ENCODE measurements at places on chromosomes 6 and 20.

DNA sequence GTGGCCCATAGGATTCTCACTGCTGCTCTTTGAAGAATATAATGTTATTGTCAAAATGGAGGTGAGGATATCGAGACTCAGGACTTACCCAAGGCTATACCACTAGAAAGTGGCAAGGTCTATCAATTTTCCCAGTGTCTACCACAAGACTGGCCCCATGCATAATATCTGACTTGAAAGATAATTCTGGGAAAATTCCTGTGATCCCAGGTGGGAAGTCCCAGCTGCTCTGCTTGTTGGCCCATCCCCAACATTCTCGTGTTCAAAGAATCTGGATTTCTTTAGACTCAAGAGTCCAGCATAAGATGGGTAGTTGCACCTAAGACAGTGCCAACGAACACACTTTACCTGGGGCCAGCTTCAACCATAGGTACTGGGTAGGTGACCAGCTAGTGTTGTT is 120.7 kb upstream of the DTNBP1 start:
- no peak for DNase-seq

- DNase-seq: peak; percentile 84
Observed at GRCh38 chr6:1024587-1024986, 287.3 kb upstream of the FOXQ1 start.

DNA sequence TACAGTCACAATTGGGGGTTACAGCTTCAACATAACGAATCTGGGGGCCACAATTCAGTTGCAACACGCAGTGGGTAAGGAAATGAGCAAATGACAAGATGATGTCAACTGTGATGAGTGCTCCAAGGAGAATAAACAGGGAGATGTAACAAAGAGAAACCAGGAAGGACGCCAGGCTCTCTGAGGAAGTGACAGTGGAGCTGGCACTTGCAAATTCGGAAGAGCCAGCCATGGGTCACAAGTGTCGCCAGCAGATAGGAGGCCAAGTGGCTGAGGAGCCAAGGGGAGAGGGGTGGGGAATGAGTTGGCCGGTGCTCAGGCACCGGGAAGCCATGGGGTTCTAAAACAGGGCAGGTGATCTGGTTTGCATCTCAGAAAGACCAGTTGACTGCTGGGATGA is 136.4 kb downstream of the EYA2 start:
- peak; percentile 23 for DNase-seq

GRCh38 chr6:166573511-166574216 is 12.8 kb downstream of the RAMACL start:
- DNase-seq: no peak

GRCh38 chr6:93447874-93448273 is 28.5 kb upstream of the EPHA7 start:
- no peak for DNase-seq

- DNase-seq: no peak
Observed at GRCh38 chr6:159304641-159305040, 135.4 kb downstream of the FNDC1 start.

DNA sequence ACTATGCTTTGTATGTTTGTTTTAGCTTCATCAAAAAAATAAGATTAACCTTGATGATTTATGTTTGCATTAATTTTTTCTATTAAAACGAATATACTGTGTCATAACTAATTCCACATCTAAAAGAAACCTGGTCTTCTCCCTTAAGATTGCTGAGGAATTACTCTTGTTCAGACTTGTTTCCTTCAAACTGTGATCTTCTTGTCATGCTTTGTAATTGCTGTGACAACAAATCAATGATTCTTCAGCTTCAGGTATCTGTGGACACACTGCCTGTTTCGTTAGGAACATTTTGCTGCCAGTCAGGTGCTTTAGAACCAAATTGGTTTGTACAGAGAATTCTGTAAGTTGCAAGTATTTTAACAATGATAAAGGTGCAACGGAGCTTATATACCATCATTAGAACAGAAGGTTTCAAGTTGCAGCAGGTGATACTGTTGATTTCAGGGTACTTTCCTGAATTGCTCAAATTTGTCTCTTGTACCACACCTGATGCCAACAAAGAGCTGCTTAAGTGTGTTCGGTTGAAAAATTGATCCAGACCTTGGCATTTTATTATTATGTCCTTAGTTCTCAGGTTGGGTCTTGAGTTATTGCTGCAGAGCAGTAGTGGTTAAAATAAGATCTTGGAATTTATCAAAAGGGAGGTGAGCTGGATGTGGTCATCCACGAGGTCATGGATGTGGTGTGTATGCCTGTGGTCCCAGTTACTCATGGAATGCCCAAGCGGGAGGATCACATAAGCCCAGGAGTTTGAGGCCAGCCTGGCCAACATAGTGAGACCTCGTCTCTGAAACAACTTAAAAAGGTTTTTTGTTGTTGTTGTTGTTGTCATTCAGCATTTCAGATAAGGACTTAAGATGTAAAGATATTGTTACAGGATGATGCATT is 19.5 kb downstream of the SYTL3 start:
- no peak for DNase-seq

DNA sequence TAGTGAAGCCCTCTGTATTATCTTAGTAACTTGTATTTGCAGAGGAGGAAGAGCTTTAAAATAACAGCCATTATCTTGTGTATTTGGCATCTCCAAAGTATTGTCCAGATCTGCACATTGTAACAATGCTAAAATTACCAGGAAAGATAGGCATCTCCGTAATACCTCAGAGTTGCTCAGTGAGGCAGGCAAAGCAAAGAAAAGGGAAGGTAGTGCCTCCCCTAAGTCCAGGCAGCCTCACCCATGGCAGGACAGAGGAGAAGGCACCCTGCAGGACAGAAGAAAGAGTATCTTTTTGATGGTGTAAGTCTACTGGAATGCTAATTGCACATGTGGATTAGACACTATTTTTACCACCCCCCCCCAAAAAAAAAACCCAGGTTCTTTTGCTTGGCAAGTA is 13.6 kb upstream of the SSTR4 start:
- DNase-seq: no peak

- peak; percentile 91 for DNase-seq
Observed at GRCh38 chr6:168196385-168196860, 117.4 kb upstream of the FRMD1 start.

GRCh38 chr6:75393806-75394205 is 99.8 kb downstream of the FILIP1 start:
- DNase-seq: no peak
